ENCODE measurements at places on chromosomes 3 and 15.
A peak's percentile ranks its signal among the peaks of the same experiment; 100 is the strongest.

DNA sequence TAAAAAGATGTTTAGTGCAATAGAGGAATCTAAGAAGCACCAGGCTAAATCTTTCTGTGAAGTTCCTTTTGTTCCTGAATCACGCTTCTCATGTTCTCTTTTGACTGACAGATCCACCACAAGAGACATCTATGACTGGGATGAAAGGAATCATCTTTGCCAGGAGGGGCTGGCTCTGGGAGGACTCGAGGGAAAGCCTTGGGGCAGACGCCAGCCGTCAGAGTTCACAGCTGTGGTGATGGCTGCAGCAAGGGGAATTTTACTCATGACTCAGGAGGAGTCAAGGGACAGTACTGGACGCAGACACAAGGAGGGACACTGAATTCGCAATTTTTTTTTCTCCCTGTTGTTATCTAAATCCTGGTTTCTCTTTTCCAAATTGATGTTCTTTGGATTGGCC lies 38.7 kb downstream of the C3orf38 start:
- peak; percentile 62 for DNase-seq

DNA sequence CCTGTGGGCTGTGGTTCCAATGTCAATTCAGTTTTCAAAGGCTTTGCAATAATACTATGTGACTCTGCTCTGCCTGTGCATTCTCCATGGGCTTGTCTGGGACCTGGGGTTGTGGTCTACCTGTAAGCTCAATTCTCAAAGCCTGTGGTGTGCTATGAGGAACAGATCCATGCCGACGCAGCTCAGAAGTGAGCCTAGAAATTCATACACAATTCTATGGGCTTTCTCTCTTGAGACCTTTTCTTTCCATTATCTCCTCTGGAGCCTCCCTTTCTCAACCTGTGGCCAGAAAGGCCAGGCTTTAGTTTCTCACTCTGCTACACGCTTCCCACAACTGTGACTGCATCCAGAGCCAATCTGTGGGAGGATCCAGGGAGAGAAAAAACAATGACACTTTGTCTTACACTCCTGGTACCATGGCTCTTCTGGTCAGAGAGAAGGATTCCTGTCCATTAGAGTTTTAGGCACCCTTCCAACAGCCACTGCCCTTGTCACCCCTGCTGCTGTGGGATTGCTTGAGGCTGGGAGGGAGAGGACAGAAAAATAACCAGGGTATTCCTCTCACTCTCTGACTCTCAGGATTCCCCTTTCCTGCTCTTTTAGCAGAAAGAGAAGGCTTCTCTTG lies 34.1 kb upstream of the KLF13 start:
- DNase-seq = peak; percentile 74

GRCh38 chr15:24877174-24877573 lies 77.6 kb upstream of the SNRPN start:
- no peak for DNase-seq

GRCh38 chr3:116391296-116392201 lies 53.7 kb downstream of the LSAMP start:
- no peak for DNase-seq

GRCh38 chr3:10169000-10169496 lies 4.3 kb downstream of the IRAK2 start:
- no peak for DNase-seq

GRCh38 chr3:7977245-7978086 lies 524.2 kb upstream of the LMCD1 start:
- DNase-seq = no peak

DNA sequence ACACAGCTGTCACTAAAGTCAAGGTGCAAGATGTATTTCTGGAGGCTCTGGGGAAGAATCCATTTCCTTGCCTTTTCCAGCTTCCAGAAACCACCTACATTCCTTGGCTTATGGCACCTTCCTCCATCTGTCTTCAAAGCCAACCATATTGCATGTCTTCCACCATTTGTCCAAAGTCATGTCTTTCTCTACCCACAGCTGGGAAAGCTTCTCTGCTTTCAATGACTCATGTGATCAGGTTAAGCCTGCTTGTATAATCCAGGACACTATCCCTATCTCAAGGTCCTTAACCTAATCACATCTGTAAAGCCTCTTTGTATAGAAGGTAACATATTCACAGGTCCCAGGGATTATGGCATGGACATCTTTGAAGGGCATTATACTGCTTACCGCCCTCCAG lies 14.2 kb downstream of the ARHGAP31 start:
- no peak for DNase-seq

DNA sequence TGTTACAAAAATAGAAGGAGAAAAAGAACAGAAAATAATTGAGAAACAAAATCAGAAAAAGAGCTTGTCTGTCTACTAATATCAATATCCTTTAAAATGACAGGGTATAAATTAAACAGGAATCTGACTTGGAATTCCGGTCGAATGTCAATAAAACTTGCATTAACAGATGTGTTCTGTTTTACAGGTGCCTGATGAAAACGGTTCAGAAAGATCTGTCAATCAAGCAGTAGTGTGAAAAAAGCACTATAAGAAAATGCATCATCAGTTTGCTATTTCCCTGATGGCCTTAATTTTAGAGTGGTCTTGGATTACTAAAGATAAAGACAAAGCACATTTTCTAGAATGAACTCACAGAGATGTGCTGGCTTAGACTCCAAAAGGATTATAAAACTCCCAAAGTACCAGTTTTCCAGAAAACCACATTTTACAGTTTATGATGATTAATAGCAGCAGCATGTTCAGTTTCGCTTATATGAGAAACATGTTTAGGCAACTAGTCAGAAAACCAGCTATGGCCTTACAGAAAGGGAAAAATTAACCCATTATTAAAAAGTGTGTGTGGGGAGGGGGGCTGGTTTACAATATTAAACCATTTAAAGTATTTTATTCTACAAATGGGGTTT lies 8.2 kb upstream of the C3orf38 start:
- no peak for DNase-seq

DNA sequence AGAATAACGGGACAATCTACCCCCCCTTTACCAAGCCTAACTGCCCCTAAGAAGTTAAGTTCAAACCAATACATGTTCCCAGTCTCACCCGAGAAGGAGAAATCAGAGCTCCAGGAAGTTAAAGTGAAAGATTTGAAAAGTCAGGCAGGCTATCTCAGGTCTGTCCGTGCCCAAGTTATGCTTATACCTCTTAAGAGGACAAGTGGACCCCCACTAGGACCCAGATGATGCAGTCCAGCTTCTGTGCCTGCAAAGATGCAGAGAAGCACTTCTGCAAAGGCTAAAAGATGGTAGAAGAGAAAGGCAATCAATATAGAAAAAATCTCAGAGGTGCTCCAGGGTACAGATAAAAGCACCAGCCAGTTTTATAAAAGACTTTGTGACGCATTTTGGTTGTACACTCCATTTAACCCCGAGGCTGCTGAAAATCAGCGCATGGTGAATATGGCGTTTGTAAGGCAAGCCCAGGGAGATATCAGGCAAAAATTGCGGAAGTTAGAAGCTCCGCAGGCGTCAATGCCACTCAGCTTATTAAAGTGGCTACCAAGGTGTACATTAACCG lies 9.8 kb upstream of the SLC9C1 start:
- peak; percentile 31 for DNase-seq

- no peak for DNase-seq
Measured at GRCh38 chr3:136546720-136547119, 205.5 kb downstream of the STAG1 start.
